ENCODE measurements at places on chromosomes 16 and 17.
A peak's percentile ranks its signal among the peaks of the same experiment; 100 is the strongest.

- DNase-seq = no peak
Measured at GRCh38 chr16:62832214-62832613, 796.0 kb upstream of the CDH8 start.

DNA sequence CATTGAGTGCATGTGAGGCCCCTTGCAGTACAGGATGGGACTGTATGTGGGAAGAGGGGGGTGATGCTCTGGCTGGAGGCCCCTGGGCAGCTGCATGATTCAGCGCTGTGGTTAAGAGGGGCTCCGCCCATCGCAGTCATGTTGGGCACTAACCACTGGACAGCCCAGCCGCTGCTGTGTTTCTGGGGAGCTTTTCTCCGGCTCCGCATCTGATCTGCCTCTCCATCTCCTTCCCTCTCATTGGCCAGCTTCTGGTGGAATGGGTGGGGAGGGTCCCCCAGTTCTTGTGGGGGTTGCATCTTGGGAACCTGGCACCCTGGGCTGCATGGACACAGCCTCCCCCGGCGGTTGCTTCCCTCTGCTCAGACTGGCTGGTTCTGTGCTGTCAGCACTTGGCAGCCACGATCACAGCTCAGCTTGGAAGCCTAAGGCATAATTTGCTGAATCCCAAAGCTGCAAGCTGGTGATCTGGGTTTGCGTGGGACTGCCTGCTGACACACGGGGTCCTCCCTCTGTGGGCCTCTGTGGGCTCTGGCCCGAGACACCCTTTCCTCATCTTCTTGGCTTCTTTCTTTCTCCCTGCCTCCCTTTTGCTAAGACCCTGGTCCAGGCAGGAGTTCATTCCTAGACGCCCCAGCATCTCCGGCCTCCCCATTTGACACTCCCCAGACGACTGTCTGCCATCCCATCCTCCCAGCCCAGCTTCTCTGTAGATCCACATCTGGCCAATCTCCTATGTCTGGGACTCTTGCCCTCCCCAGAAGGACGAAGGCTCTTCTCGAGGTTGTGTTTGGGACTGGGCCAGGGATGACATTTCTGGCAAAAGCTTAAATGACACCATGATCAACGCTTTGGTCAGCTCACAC, 168.3 kb downstream of the SEC14L1 start:
- no peak for DNase-seq

- no peak for DNase-seq
Measured at GRCh38 chr17:40103688-40104087, 3.3 kb upstream of the NR1D1 start.

- no peak for DNase-seq
Measured at GRCh38 chr17:57662041-57662440, 83.1 kb downstream of the CCDC182 start.

DNA sequence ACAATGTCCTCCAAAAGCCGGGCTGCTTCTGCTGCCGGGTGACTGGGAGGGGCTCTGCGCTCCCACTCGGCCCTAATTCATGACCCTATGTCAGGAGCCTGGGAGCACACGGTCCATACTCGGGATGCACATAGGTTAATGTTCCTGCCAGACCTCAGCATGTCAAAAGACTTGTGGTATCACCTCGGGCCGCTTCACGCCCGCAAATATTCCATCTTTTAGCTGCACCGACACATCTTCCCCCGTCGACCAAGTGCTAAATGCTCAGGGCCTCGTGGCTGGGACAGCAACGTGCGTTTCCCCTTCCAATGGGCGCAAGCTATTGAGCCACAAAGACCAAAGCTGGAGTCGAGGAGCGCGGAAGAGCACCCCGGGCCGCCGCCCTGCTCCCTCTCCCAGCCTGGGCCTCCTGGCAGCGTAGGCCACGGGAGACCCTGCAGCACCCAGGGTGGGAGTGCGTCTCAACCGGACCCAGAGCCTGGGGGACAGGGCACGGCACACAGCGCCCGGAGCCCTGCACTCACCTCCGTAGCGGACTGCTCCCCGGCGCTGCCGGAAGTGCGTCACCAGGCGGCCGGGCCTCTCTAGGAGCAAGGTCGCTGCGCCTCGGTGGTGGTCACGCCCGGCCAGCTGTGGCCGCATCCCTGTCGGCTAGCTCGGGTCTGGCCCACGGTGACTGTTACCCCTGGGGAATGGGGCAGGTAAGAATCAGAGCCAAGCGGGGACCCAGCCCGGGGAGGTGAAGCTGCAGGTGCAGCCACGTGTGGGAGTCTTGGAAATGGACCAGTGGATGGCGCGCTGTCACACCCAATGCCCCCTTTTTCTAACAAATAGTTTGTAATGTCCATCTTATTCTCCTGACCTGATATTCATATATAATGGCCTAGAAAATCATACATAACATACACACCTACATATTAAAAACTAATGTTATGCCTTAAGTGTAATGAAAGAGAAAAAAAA, at the start of gene ZNF23:
ZNF23 (minus strand) TSS at position 562 of the 963 bp plus-strand sequence. CDS start 5,451 bp downstream, outside the sequence.
- DNase-seq = peak; percentile 88

Measured in natural killer cell treated with Interleukin-12 subunit alpha and Interleukin-12 subunit beta and Interleukin-15 and Interleukin-18, amount 100 ng/mL, for 72 hours (primary cell).